ENCODE measurements at places on chromosomes 13 and 19. TPM values are rescaled to one million over a fixed set of nuclear protein-coding genes. Genes with fewer than 3 reads are reported as not detected.

DNA sequence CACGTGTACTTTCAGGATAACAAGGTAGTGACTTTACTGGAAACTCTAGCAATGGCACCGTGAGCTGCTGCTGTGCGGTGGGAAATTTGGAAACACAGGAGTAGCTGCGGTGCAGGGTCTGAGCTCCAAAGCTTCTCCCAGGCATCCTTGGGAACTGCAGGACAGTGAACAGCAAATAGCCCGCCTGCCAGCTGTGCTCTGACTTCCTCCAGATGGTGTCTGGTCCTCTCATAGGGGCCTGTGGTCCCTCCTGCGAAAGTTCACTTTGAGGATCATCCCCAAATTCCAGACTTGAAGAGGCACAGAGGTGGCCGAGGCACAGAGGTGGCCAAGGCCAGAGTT lies 287.3 kb upstream of the MAB21L1 start:
- DNase-seq, result no peak
- H3K27me3 ChIP-seq, result peaks cover 2% of the 10 kb centered on the region
- H3K4me3 ChIP-seq, result no peak overlapping the region
- H3K27ac ChIP-seq, result no peak overlapping the region
- no peaks in the 10 kb centered on the region for H3K36me3 ChIP-seq

GRCh38 chr19:47002106-47002766 lies 17.4 kb upstream of the NPAS1 start:
- DNase-seq, result no peak
- peaks cover 22% of the 10 kb centered on the region for H3K27me3 ChIP-seq
- H3K27ac ChIP-seq, result no peak overlapping the region

DNA sequence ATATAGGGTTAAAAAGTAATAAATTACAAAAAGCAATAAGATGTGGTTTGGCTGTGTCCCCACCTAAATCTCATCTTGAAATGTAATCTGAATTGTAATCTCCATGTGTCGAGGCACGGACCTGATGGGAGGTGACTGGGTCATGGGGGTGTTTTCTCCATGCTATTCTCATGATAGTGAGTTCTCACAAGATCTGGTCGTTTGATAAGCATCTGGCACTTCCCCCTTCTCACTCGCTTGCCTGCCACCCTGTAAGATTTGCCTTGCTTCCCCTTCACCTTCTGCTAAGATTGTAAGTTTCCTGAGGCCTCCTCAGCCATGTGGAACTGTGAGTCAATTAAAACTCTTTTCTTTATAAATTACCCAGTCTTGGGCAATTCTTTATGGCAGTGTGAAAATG lies 577.4 kb downstream of the TBC1D4 start:
- H3K27me3 ChIP-seq, result peaks cover 2% of the 10 kb centered on the region
- H3K4me1 ChIP-seq, result peaks cover 36% of the 10 kb centered on the region
- no peaks in the 10 kb centered on the region for H3K36me3 ChIP-seq
- H3K27ac ChIP-seq, result no peak overlapping the region

- H3K36me3 ChIP-seq, result no peaks in the 10 kb centered on the region
- peak overlapping the region; percentile 56 for H3K4me3 ChIP-seq
- H3K27me3 ChIP-seq, result no peaks in the 10 kb centered on the region
- no peaks in the 10 kb centered on the region for H3K4me1 ChIP-seq
- DNase-seq, result no peak
- no peak overlapping the region for H3K27ac ChIP-seq
These were observed 334.3 kb downstream of the DLEU7 start for GRCh38 chr13:50509167-50509566.

- no peak for DNase-seq
- H3K4me3 ChIP-seq, result no peak overlapping the region
- no peaks in the 10 kb centered on the region for H3K27me3 ChIP-seq
These were observed 53.0 kb downstream of the DPY19L3 start for GRCh38 chr19:32458500-32459123.

- no peak for DNase-seq
- H3K27ac ChIP-seq, result peak overlapping the region; percentile 77
- peak overlapping the region; percentile 35 for H3K4me3 ChIP-seq
- H3K36me3 ChIP-seq, result peaks cover 8% of the 10 kb centered on the region
- peaks cover 3% of the 10 kb centered on the region for H3K27me3 ChIP-seq
- H3K4me1 ChIP-seq, result peaks cover 58% of the 10 kb centered on the region
These were observed 91.3 kb downstream of the STK24 start for GRCh38 chr13:98485561-98485960.

DNA sequence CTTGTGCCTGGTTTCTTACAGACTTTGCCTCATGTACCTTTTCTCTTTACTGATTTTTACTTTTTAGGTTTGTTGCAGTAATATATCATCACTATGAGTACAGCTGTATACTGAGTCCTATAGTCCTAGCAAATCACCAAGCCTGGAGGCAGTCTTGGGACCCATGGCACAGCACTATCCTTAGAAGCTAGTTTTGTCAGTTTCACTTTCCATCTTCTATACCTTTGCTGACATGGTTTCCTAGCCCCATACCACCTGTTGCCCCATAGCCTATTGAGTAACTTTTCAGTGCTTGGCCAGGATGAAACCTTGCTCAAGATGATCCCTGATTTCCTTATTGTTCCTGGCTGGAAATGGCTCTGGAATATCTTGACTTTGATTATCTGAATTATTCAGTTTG lies 826.4 kb downstream of the GPC5 start:
- no peak for DNase-seq
- H3K4me1 ChIP-seq, result peaks cover 7% of the 10 kb centered on the region
- H3K27me3 ChIP-seq, result peaks cover 1% of the 10 kb centered on the region
- H3K36me3 ChIP-seq, result no peaks in the 10 kb centered on the region
- no peak overlapping the region for H3K27ac ChIP-seq

GRCh38 chr13:45595965-45596364 lies 19.6 kb downstream of the ERICH6B start:
- no peak for DNase-seq
- no peaks in the 10 kb centered on the region for H3K27me3 ChIP-seq
- no peak overlapping the region for H3K27ac ChIP-seq
- no peak overlapping the region for H3K4me3 ChIP-seq
- H3K36me3 ChIP-seq, result no peaks in the 10 kb centered on the region
- no peaks in the 10 kb centered on the region for H3K4me1 ChIP-seq

DNA sequence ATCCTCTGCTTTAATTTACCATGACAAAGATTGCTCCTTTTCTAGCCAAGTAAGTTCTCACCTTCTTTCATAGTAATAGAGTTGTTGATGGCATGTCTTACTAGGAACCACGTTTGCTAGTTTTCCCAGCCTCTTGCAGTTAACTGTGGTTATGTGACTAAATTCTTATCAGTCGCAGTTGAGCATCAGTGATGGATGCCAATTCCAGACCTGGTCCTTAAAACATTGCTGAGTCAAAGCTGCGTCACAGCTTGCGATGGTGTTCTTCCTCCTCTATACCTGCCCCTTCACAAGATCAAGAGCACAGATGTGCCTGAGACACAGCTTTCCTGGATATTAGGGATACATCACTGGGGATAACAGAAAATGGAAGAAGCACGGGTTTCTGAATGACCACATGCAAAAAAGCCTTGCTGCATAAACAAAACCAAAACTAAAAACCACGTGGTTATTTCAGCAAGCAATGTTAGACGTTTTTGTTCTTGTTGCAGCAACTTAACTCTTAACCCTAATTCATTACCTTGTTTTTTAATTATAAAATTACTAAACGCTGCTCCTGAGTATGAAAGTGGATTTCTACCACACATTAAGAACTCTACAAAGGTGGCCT lies 97.6 kb upstream of the DACH1 start:
- no peak overlapping the region for H3K4me3 ChIP-seq
- no peaks in the 10 kb centered on the region for H3K36me3 ChIP-seq
- no peak for DNase-seq
- peak overlapping the region; percentile 74 for H3K27ac ChIP-seq
- no peaks in the 10 kb centered on the region for H3K27me3 ChIP-seq

GRCh38 chr13:86541461-86541860 lies 742.2 kb upstream of the SLITRK6 start:
- no peaks in the 10 kb centered on the region for H3K4me1 ChIP-seq
- H3K36me3 ChIP-seq, result no peaks in the 10 kb centered on the region
- H3K27me3 ChIP-seq, result no peaks in the 10 kb centered on the region
- no peak for DNase-seq
- H3K27ac ChIP-seq, result no peak overlapping the region
- H3K4me3 ChIP-seq, result no peak overlapping the region

GRCh38 chr13:84867246-84867645 lies 932.0 kb downstream of the SLITRK6 start:
- no peaks in the 10 kb centered on the region for H3K27me3 ChIP-seq
- no peaks in the 10 kb centered on the region for H3K4me1 ChIP-seq
- H3K4me3 ChIP-seq, result no peak overlapping the region

DNA sequence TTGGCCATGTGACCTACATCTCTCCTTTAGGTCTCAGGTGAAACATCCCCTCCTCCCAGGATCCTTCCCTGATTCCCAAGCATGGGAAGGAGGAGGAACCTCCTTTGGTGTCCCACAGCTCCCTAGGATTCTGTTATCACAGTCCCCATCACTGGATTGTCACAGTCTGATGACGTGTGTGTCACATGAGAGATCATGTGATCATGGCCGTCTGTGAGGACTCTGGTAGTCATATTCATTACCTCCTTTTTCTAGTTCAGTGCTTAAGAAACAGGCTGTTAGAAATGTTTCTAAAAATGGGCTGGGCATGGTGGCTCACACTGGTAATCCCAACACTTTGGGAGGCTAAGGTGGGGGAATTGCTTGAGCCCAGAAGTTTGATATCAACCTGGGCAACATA lies 3.0 kb downstream of the DHX34 start:
- H3K4me1 ChIP-seq, result peaks cover 18% of the 10 kb centered on the region
- peaks cover 14% of the 10 kb centered on the region for H3K36me3 ChIP-seq
- no peak overlapping the region for H3K27ac ChIP-seq
- peaks cover 7% of the 10 kb centered on the region for H3K27me3 ChIP-seq
- no peak overlapping the region for H3K4me3 ChIP-seq

DNA sequence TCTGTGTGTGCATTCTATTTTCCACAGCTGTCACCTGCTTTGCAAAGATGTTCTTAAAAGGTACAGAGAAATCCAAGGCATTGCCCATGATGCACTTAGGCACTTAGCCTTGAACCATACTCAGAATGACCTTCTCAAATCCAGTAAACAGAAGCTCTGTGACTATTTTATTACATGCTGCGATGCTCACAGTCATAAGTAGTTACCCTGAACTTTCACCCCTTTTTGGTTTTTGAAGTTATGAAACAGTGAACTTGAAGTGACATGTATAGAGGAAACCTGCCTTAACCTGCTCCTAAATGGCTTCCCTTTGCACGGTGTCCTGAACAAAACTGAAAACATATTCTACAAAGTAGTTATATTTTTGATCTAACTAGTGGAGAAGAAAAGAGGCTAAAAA lies 100.4 kb downstream of the SLC10A2 start:
- H3K27me3 ChIP-seq, result peaks cover 1% of the 10 kb centered on the region
- H3K27ac ChIP-seq, result no peak overlapping the region
- DNase-seq, result no peak
- H3K4me3 ChIP-seq, result no peak overlapping the region

DNA sequence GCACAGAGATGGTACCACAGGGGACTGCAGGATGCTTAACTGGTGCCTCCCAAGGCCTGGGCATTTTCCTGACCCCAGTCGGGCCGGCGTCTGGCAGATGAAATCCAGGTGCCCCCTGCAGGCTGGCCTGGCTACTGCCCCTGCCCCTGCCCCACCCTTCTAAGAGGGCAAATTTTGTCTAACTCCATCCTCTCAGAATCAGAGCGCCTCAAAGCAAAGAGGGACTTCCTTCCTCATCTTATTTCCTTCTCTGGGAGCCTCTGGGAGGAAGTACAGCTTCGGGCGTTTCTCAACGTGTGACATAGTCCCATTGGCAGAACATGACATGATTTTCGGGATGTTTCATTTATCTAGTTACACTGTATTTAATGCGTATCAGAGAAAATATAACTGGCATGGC lies 2.7 kb downstream of the PRKACA start:
- H3K4me1 ChIP-seq, result peaks cover 47% of the 10 kb centered on the region
- peaks cover 9% of the 10 kb centered on the region for H3K36me3 ChIP-seq
- no peak overlapping the region for H3K4me3 ChIP-seq
- peak; percentile 72 for DNase-seq
- peaks cover 12% of the 10 kb centered on the region for H3K27me3 ChIP-seq
- H3K27ac ChIP-seq, result no peak overlapping the region

DNA sequence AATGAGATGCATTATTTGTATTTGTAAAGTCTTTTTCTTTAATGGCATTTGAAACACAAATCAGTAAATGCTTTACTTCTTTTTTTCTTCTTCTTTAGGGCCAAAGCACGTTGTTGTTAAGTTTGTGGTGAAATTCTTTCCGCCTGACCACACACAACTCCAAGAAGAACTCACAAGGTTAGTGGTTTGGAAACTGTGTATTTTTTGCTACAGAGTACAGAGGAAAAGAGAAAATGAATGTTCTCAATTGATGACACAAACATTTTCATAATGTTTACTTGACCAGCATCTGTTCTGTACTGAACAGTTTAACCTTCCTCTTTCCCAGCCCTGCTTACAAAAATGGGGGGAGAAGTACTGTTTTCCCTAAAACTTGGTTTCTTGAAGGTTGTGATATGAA lies 190.9 kb upstream of the RNF113B start:
- no peak overlapping the region for H3K4me3 ChIP-seq
- peaks cover 29% of the 10 kb centered on the region for H3K4me1 ChIP-seq
- no peak for DNase-seq
- H3K36me3 ChIP-seq, result peaks cover 33% of the 10 kb centered on the region
- peaks cover 7% of the 10 kb centered on the region for H3K27me3 ChIP-seq
- no peak overlapping the region for H3K27ac ChIP-seq

GRCh38 chr13:93637852-93638251 lies 411.2 kb downstream of the GPC6 start:
- H3K4me3 ChIP-seq, result no peak overlapping the region
- no peak for DNase-seq
- no peaks in the 10 kb centered on the region for H3K4me1 ChIP-seq
- H3K36me3 ChIP-seq, result no peaks in the 10 kb centered on the region
- no peak overlapping the region for H3K27ac ChIP-seq

GRCh38 chr19:19217099-19217498 lies 5.3 kb downstream of the NCAN start:
- H3K4me3 ChIP-seq, result no peak overlapping the region
- H3K27me3 ChIP-seq, result peaks cover 7% of the 10 kb centered on the region
- H3K4me1 ChIP-seq, result no peaks in the 10 kb centered on the region
- no peak overlapping the region for H3K27ac ChIP-seq
- DNase-seq, result no peak

GRCh38 chr13:28851422-28851821 lies 31.3 kb downstream of the MTUS2 start:
- no peak overlapping the region for H3K4me3 ChIP-seq
- no peaks in the 10 kb centered on the region for H3K27me3 ChIP-seq
- no peaks in the 10 kb centered on the region for H3K4me1 ChIP-seq
- no peak for DNase-seq
- H3K27ac ChIP-seq, result no peak overlapping the region

- no peak overlapping the region for H3K27ac ChIP-seq
- no peak overlapping the region for H3K4me3 ChIP-seq
- no peaks in the 10 kb centered on the region for H3K4me1 ChIP-seq
- H3K27me3 ChIP-seq, result no peaks in the 10 kb centered on the region
- DNase-seq, result no peak
These were observed 53.6 kb downstream of the GADD45B start for GRCh38 chr19:2529473-2529918.

Gene TRIP10
- total RNA-seq, result 42.8 TPM

Gene CEACAM8
- total RNA-seq, result not detected

Gene KCNC3
- total RNA-seq, result not detected

Gene KIR2DL3
- total RNA-seq, result not detected

Gene IL17D
- total RNA-seq, result 2.1 TPM

Gene SERP2
- total RNA-seq, result 1.8 TPM

Gene UBE2L5
- not detected for total RNA-seq

Gene ZNF790
- 12.3 TPM for total RNA-seq

Gene ZNF415
- total RNA-seq, result 8.7 TPM

Gene CACNG7
- 0.51 TPM for total RNA-seq

Gene LILRB3
- not detected for total RNA-seq

Gene ZIC2
- total RNA-seq, result 3.8 TPM

Gene ITGBL1
- not detected for total RNA-seq

Measured in endothelial cell (in vitro differentiated cells).